ENCODE measurements at places on chromosomes 16 and 17. TPM values are rescaled to one million over a fixed set of nuclear protein-coding genes. Genes with fewer than 3 reads are reported as not detected.
A peak's percentile ranks its signal among the peaks of the same experiment; 100 is the strongest.

DNA sequence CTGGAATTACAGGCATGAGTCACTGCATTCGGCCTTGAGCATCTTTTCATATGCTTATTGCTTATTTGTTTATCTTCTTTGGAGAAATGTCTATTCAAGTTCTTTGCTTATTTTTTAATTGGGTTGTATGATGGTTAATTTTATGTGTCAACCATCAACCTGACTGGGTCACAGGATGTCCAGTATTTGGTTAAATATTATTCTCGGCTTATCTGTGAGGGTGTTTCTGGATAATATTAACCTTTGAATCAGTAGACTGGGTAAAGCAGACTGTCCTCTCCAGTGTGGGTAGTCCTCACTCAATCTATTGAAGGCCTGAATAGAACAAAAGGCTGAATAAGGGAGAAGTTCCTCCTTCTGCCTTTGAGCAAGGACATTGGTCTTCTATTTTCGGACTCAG lies 142.0 kb downstream of the SSH2 start:
- no peak for DNase-seq

- DNase-seq, result no peak
These were observed 112.8 kb downstream of the IRX5 start for GRCh38 chr16:55043499-55043898.

DNA sequence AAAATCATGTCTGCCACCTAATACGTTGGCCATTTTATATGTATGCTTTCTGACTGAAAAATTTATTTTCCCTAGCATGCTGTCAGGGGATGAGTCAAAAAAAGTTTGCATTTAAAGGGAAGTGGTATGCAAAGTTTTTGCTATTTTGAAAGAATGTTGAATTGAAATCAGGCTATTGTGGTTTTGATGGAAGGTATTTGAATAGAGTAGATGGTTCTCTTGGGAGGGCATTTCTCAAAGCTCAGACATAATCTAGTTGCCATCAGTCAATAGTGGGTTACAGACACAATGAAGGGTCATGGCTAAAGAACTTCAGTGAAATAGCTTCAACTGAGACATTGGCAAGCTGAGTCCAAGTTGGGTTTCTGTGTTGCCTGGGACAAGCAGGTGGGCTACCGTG lies 102.4 kb downstream of the MAP2K6 start:
- DNase-seq, result no peak

DNA sequence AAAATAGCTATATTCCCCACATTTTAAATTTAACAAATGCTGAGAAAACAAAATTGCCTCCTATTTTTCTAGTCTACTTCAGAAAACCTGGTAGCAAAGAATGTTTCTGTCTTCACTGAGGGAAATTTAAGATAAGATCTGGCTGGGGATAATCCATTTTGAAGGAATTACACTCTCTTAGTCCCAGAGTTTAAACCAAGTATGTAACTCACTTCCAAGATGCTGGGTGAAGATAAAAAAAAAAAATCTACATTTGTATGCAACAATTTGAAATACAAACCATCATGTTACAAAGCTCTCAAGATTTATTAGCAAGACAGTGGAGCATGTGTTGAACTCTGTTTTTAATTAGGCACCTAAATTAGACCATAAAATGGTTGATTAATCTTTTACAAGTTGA lies 5.7 kb downstream of the HS3ST3B1 start:
- no peak for DNase-seq

- no peak for DNase-seq
These were observed 2.8 kb upstream of the KSR1 start for GRCh38 chr17:27453471-27453870.

GRCh38 chr16:30090610-30091331 lies 953 bp downstream of the TBX6 start:
- DNase-seq, result no peak

DNA sequence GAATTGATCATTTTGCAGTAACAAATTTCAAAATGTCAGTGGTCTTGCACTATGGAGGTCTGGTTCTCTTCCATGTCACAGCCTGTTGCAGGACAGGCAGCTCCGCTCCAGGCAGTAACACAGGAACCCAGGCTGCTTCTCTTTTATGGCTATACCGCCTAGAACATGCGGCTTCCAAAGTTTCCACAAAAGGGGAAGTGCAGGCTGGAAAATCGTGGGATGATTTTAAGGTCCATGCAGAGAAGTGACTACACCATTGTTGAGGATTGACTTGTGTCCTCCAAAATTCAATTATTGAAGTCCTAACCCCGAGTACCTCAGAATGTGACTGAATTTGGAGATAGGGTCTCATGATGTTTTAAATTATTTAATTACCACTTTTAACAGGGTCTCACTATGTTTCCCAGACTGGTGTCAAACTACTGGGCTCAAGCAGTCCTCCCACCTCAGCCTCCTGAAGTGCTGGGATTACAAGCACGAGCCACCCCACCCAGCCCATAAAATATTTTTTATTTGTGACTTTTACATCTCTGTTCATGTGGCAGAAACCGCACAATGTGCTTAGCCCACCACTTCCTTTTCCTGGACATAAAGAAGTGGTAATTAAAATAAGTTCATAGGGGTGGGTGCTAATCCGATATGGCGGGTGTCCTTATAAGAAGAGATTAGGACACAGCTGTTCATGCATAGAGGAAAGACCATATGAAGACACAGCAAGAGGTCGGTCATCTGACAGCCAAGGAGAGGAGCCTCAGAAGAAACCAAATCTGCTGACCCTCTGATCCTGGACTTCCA lies 279.2 kb upstream of the RPL38 start:
- no peak for DNase-seq

DNA sequence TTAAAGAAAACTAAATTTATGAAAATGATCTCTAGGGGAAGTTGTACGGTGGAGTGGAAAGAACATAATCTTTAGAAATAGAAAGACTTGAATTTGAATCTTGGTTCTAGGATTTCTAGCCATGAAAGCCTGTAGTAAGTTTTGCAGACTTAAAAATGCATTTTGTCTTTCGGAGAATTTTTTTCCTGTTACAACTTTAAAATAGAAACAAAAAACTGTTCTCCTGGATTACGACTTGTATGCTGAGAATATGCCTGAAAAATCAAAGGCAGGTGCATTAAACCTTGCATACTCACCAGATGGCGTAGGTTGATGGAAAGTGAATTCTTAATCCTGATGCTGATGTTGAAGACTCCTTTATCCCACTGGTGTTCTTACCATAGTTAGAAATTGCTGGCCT lies 7.5 kb upstream of the MPHOSPH6 start:
- DNase-seq, result no peak

- peak; percentile 92 for DNase-seq
These were observed at the start of gene TRAF4 for GRCh38 chr17:28743243-28744103. TSS of gene TRAF4 (plus strand) at chr17:28744011. CDS start at chr17:28744113, 102 bp downstream.

DNA sequence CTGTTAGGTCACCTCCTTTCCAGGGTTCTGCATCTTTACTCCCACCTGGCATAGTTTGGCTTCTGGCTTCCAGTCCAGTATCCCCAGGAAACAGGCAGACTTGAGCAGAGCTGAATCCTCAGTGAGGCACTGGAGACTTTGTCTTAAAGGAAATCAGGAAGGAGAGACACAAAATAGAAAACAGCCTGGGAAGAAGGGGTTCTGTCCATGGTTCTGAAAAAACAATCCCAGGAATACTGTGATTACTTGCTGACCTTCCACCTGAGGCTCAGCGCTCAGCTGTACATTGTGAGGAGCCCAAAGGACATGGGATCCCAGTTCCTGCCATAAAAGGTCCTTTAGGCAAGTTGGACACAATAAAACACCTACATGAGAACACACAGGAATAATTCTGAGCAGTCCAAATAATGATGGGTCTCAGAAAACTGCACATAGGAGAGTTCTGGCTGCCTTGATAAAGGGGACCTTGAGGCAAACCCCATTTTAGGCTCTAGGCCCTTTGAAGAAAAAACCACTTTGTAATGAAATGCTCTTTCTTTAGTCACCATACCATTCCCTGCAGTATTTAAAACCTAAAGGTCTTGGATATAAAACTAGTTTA lies 81.4 kb upstream of the CRHR1 start:
- DNase-seq, result no peak

DNA sequence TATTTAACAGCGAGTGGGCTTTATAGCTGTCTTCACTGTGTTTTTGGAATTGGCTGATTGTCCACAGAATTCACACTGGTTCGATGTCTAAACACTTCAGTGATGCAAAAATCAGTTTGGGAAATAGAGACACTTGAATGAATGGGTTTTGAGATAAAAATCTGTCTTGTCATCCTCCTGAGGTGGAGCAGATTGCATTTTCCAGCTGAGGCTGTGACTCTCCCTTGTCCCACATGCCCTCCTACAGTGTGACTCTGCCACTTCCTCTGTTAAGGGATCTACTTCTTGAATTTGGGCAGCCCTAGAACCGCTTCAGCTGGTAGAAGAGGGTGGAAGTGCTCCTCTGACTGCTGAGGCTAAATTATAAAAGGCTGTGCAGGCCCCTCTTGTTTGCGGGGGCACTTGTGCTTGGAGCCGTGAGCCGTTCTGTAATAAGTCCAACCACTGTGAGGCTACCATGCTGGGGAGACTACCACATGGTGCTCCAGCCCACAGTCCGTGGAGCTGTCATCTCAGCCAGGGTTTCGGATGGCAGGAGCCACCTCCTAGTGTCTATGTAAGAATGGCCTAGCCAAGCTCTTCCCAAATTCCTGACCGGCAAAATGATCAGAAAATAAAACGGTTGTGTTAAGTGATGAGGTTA lies 175.9 kb downstream of the SPECC1 start:
- DNase-seq, result no peak

GRCh38 chr16:88703486-88704309 lies 2.5 kb downstream of the RNF166 start:
- DNase-seq, result peak; percentile 81

DNA sequence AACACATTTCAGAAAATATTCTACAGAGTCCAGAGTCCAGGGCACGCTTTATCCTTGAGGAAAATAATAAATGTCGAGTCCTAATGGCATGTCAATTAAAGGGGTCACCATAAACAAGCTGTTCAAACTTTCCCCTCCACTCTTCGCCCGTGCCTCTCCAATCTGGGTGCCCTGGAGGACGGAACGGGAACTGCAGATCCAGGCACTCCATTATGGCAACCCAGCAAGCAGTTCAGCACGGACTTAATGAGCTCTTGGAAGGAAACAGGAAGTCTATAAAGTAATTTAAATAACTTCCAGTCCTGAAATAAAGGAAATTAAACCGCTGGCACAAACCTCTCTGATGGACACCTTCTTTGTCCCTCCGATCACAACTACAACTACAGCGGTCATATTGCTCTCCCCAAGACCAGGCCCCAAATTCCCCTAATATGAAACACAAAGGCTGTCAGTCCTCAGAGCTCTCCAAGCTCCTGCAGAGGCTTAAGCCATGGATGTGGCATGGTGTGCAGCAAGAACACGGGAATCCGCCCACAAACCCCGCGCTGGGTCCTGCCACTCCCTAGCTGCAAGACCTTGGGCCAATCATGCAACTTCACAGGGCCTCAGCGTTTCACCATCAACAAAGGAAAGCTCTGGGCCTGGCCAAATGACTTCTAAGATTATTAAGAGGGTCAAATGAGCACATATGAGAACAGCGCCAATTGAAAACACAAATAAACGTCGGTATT lies 52.6 kb downstream of the ZFHX3 start:
- DNase-seq, result no peak

DNA sequence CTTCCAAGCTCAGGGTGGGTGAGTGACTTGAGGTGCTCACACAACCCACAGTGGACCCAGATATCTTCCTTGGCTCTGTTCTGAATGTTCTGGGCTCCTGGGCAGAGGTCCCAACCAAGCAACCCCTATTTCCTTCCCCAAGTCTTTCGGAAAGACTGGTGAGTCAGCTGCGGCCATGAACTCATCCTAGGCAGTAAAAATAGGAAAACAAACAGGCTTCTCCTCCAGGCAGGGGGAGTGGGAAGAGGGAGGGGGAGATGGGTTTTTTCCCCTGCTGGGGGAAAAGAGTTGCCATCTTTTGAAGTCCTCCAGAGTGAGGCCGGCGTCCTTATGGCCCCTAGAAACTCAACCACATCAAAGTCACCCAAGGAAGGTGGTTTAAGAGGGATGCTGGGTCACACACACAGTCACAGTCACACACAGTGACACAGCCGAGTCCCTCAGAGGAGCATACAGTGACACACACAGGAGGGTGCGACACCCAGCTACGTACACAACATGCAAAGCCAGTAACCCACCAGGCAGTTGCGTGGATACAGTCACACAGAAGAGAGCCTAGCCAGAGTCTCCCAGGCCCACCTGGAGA lies 16.0 kb upstream of the DLX4 start:
- no peak for DNase-seq

GRCh38 chr17:72661116-72661944 lies 431.2 kb downstream of the SLC39A11 start:
- DNase-seq, result no peak

- no peak for DNase-seq
These were observed 81.9 kb downstream of the KCNJ12 start for GRCh38 chr17:21458054-21458453.

DNA sequence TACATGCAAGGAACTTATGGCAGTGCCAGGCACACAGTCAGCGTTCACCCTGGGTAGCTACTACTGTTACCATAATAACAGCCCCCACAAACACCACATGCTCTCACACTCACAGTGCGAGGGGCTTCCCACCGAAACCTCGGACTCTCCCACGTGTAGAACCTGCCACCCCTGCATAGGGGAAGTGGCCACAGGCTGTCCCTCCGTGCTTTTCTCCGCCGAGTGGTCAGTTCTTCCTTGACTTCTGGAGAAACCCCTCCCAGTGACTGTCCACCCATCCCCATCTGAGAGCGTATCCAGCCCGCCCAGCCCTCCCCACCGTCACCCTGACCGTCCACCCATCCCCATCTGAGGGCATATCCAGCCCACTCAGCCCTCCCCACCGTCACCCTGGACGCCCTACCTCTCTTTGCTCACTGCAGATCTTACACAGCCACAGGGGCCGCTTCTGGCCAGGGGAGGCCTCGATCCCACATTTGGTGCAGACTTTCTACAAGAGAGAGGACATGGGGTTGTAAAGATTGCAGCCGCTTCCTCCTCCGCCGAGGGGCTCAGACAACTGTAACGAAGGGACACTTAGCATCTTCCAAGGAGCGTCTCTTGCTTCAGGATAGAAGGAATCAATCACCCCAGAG lies 71.1 kb downstream of the RPH3AL start:
- DNase-seq, result peak; percentile 53

GRCh38 chr16:65917466-65917865 lies 449.0 kb upstream of the CDH5 start:
- no peak for DNase-seq

- DNase-seq, result no peak
These were observed at the start of gene PITPNM3 for GRCh38 chr17:6556121-6557039. TSS of gene PITPNM3 (minus strand) at chr17:6556555. CDS start at chr17:6556406, 149 bp downstream.

DNA sequence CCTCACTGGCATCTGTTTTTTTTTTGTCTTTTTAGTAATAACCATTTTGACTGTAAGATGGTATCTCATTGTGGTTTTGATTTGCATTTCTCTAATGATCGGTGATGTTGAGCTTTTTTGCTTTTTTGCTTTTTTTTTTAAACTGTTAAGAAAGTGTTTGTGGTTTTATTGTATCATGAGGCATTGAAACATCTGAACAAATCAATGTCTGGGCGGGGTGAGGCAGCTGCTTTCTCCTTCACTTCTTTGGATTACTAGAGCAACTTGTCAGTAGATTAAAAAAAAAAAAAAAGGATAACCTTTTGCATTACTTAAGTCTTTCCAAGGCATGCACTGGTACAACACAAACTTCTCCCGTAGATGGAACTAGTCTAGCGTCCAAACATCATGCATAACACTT lies 191.7 kb downstream of the CEP112 start:
- no peak for DNase-seq

SPNS2 gene
- 2.3 TPM for polyA plus RNA-seq

SRRM2 gene
- 946 TPM for polyA plus RNA-seq

YPEL2 gene
- 16.8 TPM for polyA plus RNA-seq

TMC7 gene
- polyA plus RNA-seq, result 0.54 TPM

APOBR gene
- 2.6 TPM for polyA plus RNA-seq

SLC38A8 gene
- not detected for polyA plus RNA-seq

SEZ6 gene
- not detected for polyA plus RNA-seq

UMOD gene
- polyA plus RNA-seq, result not detected
